ENCODE measurements at places on chromosomes 7 and 10.

GRCh38 chr7:115117748-115118147, 195.9 kb downstream of the MDFIC start:
- no peak for DNase-seq

- no peak for DNase-seq
These were observed 62.8 kb upstream of the KDM7A start for GRCh38 chr7:140239653-140239935.

- DNase-seq: no peak
These were observed 6.1 kb upstream of the TMEM184A start for GRCh38 chr7:1562116-1562515.

- no peak for DNase-seq
These were observed 273.1 kb downstream of the GLRX3 start for GRCh38 chr10:130409331-130409730.

GRCh38 chr10:121981346-121981745, 6.3 kb upstream of the NSMCE4A start:
- DNase-seq: no peak

GRCh38 chr7:117041007-117041406, 87.7 kb downstream of the ST7 start:
- DNase-seq: no peak

DNA sequence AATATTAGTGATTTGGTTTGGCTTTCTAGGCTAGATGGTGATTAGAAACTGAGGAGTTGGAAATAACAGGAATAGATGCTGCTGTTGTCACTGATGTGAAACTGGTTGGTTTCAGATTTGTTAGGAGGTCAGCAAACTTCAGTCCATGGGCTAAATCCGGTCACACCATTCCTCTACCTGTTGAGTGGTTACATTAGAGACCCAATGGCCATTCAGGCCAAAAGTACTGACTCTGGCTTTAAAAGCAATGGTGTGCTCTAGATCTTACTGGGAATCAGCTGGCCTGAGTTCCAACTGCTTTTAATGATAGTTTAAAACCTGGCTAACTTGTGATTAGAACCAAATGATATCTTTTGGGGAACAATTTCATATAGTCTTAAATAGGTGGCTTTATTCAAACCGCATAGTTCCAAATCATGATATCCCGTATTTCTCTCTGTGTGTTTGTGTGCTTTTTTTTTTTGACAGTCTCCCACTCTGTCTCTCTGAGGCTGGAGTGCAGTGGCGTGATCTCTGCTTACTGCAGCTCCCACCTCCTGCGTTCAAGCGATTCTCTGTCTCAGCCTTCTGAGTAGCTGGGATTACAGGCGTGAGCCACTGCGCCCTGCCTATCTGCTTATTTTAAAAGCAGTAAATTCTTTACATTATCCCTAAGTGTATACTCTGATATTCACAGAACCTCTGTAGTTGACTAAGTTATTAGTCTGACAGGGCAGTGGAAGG, 7.8 kb upstream of the PBLD start:
- no peak for DNase-seq

GRCh38 chr10:11610166-11610825, 1.2 kb downstream of the USP6NL start:
- no peak for DNase-seq

- DNase-seq: no peak
These were observed 440.0 kb downstream of the DNAJB9 start for GRCh38 chr7:109009636-109010035.

DNA sequence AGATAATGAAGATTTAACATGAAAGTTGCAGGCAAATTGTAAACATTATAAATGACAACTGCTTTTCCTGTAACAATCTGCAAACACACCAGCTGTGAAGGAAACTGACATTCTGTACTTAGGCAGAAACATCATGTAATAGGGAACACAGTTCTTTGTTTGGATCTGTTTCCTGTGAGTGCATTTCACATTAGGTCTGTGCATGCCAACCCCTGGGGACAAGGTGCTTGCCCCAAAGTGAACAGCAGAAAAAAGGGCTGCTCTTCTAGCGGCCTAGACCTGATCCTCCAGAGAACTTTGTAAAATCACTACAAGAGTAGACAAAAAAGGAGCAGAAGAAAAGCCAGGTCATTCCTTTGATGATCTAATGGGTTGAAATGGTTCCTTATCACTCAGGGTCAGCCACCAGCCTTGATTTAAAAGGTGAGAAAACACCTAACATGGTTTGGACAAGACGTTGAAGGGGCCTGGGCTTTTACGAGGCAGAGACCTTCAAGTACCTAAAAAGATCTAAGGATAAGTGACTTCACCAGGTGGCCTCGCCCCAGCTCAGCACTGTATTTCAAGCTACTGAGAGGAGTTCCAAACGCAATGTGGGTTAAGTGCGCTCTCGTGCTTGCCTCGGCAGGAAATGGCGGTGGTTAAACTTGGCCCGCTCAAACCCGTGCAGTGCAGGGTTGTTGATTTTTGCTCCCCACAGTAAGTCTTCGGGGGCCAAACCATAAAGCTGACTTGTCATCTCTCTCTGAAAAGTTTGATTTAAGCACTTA, 249.7 kb downstream of the CREB5 start:
- DNase-seq: no peak

GRCh38 chr10:90718182-90718581, 139.7 kb downstream of the HTR7 start:
- DNase-seq: no peak

GRCh38 chr10:725786-726185, 36.3 kb upstream of the DIP2C start:
- no peak for DNase-seq

DNA sequence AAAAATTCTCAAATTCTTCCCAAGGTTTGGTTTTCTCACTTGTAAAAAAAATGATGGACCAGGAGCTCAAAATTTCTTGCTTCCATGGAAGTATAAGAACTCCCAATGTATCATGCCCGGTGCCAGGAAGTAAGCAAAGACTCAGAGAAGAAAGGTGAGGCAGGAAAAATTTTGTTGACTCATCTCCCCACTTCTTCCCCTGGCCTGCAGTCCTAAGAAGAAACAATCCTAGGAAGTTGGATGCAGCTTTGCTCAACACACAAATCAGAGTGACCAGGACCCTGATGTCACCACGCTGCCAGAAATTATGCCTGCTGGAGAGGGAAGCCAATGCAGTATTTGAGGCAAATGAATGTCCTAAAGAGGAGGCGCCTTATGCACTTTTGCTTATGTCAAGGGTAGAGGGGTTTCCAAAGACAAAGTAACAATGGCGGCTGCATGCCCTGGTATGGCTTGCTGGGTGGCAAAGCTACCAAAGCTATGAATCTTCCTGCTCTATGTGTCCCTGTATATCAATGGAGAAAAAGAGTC, 163.6 kb downstream of the NEURL1 start:
- no peak for DNase-seq

GRCh38 chr7:147980826-147981813, 609.4 kb upstream of the C7orf33 start:
- no peak for DNase-seq

DNA sequence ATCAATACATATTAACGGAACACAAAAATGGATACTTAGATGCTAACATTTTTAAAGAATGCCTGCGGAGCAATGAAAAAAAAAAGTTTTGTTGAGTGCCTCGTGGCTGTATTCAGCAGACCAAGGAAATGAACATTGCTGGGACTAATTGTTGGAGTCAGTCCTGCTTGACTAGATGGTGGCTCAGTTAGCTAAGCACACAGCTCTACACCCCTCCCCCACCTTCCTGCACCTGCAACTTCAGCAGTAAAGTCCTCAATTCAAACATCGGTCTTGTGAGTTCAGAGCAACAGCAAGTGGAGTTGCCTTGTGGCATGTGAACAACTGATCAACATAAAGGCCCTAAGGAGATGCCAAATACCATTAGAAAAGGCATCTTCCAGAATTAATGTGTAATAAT, 326.0 kb upstream of the NPSR1 start:
- DNase-seq: no peak

DNA sequence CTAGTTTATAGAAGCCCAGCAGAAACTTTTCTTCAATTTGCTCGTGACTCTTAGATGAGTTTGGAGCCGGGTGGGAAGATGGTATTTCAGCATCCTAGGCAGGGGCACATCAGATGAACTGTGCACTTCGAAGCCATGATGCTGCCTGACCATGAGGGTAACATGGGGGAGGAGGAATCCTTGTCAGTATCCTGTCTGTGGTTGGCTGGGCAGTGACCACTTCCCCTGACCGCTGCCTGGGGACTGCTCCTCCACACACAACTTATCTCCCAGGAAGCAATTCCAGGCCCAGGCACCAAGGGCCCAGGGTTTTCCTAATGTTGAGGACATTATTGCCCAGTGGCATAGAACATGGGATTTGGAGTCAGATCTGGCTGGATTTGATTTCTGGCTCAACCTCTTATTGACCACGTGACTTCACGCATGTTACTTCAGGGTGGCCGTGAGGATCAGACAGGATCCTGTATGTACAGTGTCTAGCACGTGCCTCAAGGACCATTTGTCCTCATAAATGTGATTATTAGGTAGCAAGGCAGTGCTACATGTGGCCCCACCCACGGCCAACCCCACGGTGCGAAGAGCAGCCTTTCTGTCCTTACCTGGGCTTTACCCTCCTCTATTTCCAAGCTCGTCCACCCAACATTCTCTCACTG, 65.2 kb downstream of the PTPRE start:
- no peak for DNase-seq

GRCh38 chr7:74275401-74275881, 13.8 kb upstream of the CLIP2 start:
- no peak for DNase-seq

DNA sequence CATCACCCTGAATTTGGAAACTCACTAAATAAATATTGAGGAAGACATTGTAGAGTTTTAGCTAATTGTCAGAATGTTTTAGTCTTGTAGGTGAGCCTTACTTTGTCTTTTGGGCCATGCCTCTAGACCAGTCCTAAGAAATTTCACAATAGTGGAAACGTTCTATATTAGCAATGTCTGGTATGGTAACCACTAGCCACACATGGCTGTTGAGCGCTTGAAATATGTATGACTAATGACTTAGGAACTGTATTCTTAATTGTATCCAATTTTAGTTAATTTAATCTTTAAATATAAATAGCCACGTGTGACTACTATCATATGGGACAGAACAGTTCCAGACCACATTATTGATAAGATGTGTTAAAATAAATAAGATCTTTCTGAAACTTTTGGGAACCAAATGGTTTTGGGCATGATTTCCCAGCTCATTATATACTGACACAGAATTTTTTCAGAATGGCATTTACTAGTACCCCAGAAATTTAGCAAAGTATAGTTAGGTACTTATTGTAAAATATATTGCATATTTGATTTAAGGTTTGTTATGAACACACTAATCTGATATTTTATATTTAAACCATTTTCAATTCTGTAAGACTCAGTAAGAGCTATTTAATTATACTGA, 95.0 kb downstream of the VPS50 start:
- no peak for DNase-seq

DNA sequence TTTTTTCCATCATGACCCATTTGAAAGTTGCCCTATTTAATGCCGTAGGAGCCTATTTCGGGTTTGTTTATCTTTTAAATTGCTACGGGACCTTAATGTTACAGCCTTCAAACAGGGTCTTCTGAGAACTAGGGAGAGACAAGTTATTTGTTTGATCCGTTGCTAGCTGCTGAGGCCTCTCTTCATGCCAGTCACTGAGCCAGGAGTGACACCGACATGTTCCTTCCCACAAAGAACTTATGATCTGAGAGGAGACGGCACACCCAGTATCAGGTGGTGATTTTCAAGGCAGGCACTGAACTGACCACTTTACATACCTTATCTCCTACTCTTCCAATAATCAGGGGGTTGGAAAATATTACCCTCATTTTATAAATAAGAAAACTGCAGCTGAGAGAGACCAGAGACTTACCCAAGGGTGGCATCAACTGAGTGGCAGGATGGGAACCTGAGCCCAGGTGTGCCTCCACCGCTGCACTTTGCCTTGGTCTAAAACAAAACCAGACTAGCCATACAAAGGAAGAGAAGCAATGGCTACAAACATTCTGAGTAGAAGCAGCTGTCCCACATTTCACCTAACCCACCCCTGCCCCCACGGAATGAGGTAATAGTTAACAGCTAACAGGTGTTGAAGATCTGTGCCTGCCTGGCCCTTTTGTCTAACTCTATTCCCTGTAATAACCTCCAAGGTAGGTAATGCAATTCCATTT, 40.5 kb downstream of the PPP1R3C start:
- no peak for DNase-seq

DNA sequence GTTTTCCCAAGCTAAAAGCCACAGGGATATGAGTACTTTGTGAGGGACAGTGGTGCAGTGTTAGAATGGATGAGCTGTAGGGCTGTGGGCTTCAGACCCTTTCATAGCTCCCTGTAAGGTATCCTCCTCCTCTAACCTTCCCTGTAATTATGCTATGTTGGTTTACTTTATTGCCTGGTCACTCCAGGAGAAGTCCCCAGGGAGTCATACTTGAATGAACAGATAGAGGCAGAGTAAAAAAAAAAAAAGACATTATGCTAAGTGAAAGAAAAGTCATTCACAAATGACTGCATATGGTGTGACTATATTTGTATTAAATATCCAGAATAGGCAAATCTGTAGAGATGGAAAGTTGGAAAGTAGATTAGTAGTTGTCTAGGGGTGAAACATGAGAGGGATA, 434.4 kb downstream of the AUTS2 start:
- no peak for DNase-seq

- DNase-seq: no peak
These were observed 123.3 kb downstream of the AOAH start for GRCh38 chr7:36600869-36601530.

- no peak for DNase-seq
These were observed 75.6 kb downstream of the ADCY1 start for GRCh38 chr7:45649560-45650346.

GRCh38 chr10:15719049-15719898, 448 bp downstream of the ITGA8 start:
- DNase-seq: no peak

DNA sequence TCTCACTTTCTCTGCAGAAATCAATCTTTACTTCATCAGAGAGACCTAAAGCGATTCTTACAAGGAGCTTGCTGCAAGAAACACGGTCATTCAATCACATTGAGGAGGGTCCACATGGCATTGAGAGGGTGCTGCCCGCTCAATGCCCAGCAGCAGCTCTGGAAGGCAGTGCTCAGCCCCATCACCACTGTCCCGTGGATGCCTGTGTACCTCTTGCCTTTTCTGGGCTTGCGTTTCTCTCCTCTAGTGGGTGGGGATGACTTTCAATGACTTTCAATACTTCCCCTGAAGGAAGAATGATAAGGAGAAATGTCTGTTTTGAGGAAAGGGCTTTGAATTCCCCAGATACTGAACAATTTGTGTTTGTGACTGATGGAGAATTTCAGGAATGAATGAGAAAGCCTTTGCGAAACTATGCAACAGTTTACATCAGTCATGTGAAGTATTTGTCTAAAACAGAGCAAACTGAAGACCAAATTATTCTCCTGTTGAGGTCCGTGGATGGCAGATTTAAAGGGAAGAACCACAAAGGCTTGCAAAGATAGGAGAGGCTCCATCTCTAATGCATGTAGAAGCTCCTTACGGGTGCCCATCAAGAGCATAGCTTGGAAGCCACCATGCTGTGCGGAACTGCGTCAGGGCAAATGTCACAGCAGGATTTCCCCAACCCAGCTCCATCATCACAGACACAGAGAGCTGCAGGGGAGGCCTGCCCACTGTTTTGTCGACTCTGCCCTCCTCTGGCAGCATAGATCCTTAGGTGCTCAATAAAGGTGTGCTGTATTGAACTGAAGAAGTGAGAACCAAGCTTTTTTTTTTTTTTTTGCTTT, 6.6 kb upstream of the ZNF22 start:
- no peak for DNase-seq

Data from stimulated activated CD4-positive, alpha-beta T cell treated with anti-CD3 and anti-CD28 coated beads, Interleukin-1b, Interleukin-23, amount 100 ng/mL, for 4 hours (primary cell).